ENCODE measurements at places on chromosomes 16 and 17.

DNA sequence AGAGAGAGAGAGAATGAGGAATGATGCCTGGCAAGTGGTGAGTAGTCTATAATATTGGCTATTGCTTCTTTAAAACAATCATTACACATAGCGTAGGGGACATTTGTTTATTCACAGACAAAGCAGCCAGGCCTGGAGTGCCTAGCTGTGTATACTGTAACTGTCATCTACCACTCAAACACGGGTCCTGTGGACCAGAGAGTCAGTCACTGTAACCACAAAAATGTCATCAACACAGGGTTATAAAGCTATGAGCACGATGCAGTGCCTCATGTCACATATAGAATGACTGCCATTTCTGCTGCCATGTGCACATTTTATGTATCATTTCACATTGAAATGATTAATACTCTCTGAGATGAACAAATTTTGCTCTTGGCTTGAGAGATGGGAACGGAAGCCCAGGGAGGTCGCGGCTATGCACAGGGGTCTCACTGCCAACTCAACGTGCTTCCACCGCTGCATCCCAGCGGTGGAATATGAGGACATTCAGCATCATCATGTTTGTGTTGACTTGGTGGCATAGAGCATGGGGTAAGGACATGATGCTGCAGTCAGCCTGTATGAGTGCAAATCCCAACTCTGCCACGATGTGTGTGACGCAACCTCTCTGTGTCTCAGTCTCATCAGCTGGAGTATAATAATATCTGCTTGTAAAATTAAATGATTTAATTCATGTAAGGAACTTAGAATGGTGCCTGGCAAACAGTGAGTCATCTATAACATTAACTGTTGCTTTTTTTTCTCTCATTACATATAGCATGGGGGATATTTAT, 3.3 kb downstream of the MT1H start:
- no peak for DNase-seq

- DNase-seq = no peak
Measured at GRCh38 chr16:65406116-65406515, 284.3 kb upstream of the CDH11 start.

GRCh38 chr17:14871921-14872320, 393.2 kb downstream of the PMP22 start:
- DNase-seq = no peak

GRCh38 chr16:73025856-73026210, 22.1 kb downstream of the ZFHX3 start:
- no peak for DNase-seq

DNA sequence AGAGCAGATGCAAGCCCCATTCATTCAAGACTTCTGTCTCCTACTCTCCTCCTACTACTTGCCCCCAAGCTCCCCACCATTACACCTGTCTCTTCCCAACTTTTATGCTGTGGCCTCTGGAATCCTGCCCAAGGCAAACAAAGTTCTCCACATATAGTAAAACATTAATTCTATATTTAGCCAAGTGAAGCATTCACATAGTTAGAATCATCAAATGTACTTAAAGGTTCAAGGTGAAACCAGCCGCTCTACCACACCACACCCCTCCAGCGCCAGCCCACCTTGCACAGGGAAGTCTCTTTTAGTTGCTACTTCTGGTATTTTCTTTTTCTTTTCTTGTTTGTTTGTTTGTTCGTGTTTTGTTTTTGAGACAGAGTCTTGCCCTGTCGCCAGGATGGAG, 25.4 kb upstream of the GUCY2D start:
- DNase-seq = no peak

GRCh38 chr17:18851201-18851600, 6.7 kb upstream of the PRPSAP2 start:
- no peak for DNase-seq
